IPS-NIHi11 (cell line): ENCODE measurements at places on chromosomes 5 and 9.
A peak's percentile ranks its signal among the peaks of the same experiment; 100 is the strongest.

DNA sequence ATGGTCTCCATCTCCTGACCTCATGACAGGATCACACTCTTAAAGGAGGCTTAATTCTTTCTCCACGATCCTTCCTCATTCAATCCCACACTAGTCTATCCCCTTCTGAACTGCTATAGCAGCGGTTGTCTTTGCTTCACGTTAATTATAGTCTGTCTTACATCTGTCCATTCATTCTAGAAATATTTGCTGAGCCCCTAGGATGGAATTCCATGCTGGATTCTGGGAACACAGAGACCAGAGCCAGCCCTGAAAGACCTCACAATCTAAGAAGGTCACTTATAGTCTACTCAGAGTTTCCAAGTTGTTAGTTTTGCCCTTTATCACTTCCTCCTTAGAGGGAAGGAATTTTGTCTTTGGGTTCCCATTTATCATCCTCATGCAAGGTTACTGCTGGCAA lies 193.5 kb downstream of the GAS1 start:
- DNase-seq: no peak

DNA sequence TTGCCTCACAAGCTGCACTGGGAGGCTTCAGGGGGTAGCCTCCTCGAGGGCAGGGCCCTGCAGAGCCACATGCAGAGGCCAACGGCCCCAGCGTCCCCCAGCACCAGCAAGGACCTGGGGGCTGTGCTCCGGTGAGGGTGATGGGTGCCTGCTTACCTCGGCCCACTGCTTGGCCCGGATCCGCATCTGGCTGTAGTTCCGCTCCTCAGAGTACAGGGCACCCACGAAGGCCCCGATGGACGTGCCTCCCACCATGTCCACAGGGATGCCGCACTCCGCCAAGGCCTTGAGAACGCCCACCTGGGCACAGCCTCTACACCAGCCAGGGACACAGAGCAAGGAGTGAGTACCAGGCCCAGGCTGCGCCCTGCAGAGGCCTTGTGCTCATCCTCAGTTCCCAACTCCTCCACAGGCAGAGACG lies 8.0 kb upstream of the NSMF start:
- no peak for DNase-seq

- no peak for DNase-seq
Measured at GRCh38 chr5:150651924-150652671, 9.0 kb upstream of the MYOZ3 start.

GRCh38 chr9:119688547-119688946 lies 319.3 kb upstream of the BRINP1 start:
- no peak for DNase-seq

GRCh38 chr9:114853071-114853855 lies 47.4 kb upstream of the TNFSF15 start:
- no peak for DNase-seq

- DNase-seq: no peak
Measured at GRCh38 chr5:108730617-108731340, 16.9 kb upstream of the FER start.

DNA sequence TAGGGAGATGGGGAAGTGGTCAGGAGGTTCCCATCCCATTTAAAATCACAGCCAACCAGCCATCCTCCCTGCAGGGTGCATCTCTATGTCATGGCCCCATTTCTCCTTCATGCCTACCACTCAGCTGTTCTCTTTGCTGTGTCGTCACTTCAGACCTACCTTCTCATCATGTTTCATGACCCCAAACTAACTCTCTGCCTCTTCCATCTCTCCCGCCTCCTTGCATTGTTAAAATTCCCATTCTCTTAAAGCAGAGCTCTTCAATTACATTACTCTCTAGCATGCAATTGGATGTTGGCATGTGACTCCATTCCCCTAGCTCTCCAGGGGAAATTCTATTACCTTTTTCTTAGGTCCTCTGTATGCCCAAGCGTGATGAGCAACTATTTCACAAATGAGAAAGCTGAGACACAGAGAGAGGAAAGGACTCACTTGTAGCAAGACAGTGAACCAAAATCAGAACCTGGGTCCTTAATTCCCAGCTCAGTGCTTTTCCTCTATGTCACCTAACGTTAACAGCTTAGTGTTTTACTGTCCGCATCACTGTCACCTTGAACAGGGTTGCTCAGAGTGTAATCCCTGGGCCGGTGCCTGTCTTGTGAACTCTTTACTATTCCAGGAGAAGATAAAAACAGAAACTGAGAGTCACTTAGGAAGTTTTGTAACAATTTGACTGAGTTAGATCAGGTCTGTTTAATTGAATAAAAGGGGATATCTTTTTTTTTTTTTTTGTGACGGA lies 28.1 kb downstream of the PDE6A start:
- no peak for DNase-seq

- peak; percentile 60 for DNase-seq
Measured at GRCh38 chr5:59038798-59039295, 456.0 kb downstream of the RAB3C start.

DNA sequence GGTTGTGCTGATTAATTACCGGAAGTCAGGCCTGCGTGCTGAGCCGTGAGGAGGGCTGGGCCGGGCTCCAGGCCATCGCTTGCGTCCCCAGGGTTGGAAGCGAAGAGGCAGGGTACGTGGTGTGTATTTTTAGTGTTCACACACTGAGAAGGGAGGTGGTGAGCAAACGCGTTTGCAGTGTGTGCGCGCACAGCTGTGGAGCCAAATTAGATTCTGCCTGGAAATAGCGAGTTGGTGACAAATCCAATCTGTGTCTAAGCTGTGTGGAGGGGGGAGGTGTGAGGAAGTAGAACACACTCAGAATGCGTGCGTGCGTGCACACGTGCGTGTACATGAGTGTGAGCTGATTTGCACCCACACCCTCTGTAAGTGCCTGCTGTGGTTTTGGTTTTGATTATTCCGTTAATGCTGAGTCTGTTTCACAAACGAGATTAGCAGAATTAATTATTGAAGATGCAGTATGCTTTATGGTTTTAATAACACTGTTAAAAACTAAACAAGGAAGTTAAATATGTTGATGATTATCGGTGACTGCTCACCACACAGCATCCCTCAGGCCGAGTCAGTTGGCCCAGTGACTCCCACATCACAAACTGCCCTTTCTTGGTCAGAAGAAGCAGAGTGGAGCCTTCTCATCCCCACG lies 111.8 kb upstream of the FCN2 start:
- DNase-seq: no peak

DNA sequence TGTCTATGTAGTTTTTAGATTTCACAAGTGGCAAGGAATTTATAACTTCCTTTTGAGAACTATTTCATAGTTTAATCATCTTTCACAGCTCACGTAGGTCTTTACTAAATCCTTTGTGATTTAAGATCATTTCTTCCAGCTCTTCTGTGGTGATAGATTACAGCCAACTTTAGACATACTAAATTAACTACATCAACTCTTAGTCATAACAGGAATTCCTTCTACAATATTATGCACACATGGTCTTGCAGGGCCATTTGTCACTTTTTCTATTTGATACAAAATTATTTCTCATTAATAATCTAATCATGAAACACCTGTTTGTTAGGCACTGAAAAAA lies 208.4 kb downstream of the PDE4D start:
- no peak for DNase-seq

DNA sequence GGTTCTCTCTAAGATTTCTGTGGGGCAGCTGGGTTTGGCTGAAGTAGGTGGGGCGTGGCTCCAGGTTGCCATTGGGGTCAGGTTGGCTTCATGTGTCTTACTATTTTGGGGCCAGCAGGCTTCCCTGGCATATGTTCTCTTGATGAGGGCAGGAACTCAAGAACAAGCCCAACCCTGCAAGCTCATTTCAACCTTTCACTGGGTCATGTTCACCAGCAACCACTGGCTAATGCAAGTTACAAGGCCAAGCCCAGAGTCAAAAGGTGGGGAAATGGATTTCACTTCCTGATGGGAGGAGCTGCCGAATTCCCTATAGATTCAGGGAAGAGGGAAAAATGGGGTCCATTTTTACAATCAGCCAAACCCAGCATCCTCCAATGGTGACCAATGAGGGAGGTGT lies 34.0 kb upstream of the HAND1 start:
- DNase-seq: no peak

- DNase-seq: no peak
Measured at GRCh38 chr9:100277166-100277979, 75.4 kb downstream of the TEX10 start.

DNA sequence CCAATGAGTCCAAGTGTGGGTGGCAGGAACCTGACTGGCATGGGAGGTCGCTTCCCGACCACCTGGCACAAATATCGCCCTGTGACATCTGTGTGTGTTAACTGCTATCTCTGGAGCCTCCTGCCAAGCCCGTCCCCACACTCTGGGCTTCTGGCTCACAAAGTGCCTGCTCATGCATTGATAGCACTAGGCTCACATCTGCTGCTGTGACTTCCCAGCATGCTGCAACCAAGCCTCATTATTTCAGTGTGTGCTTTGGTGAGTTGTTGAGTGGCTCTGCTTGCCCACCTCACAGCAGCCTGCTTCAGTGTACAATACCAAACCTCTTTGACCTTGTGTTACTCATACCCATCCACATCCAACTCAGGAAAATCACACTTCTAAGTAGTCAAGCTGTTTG lies 139.8 kb downstream of the APBA1 start:
- DNase-seq: no peak

GRCh38 chr5:130141659-130142320 lies 237.5 kb downstream of the CHSY3 start:
- peak; percentile 63 for DNase-seq

GRCh38 chr9:100370064-100370723 lies 17.5 kb upstream of the TEX10 start:
- no peak for DNase-seq

DNA sequence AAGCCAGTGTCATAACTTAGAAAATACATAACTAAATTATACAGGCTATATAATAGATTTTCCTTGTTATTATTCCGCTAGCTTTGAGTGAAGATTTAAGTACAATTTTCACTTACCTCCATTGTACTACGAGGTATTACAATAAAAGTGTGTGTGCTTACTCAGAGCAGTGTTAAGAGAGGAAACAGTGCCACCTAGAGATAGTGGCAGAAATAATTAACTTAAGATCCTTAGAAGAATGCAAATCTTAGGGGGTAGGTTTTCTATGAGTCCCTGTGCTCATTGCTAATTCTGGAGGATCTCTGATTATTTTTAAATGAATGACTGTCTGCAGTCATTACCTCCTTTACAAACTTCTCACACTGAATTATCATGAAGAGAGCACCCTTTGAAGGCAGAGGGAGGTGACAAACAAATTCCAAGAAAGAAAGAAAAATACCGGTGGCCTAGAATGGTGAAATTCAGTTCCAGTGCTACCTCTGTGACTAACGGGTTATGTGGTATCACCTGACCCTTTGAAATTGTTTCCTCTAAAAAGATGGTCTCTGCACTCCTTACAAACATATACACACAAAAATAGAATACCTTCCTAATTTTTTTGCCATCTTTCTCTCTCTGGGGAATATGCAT lies 379.8 kb downstream of the TRIM36 start:
- DNase-seq: peak; percentile 43

- no peak for DNase-seq
Measured at GRCh38 chr5:54848581-54848980, 136.8 kb downstream of the ESM1 start.

DNA sequence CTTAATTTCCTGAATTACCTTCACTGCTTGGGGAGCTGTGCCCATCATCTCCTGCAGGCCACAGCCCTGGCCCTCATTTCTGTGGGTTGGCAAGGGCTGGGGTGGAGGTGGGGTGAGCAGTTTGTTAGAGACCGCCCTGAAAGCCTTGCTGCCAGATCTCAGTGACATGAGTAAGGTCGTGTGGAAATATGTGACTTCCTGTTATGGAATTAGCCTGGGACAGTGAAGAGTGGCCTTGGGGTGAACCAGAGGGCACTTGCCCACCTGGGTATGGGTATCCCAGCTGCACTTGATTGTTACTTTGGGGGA lies 2.5 kb upstream of the HNRNPAB start:
- DNase-seq: no peak

GRCh38 chr5:127848098-127848497 lies 144.9 kb downstream of the CCDC192 start:
- no peak for DNase-seq

DNA sequence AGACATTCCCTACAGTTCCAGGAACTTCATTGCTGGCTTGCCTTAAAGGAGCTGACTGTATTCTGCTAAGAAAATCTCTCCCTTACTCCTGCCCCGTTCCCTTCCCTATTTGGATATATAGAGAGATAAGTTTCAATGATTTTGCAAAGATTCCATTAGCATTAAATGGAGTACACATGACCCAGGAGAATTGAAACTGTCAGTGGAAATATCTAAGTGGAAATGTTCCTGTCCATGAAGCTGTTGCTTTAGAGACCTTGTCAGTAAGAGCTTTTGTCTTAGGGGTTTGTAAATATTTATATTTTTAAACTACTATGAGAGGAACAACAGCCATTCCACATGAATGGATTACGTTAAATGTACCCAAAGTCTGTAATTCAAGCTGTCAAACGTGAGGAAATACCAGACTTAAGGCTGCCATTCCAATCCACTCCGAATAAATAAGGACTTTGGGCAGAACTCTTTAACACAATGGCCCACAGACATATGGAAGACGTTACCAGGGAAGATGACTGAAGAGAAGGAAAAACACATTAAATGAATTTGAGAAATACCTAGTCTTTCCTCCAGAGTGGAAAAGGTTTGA lies 387.1 kb upstream of the PAPPA start:
- no peak for DNase-seq

- DNase-seq: no peak
Measured at GRCh38 chr9:114088571-114089170, 10.4 kb downstream of the KIF12 start.

GRCh38 chr9:7778851-7779600 lies 20.6 kb downstream of the DMAC1 start:
- DNase-seq: no peak
